Activated CD4-positive, alpha-beta T cell treated with anti-CD3 and anti-CD28 coated beads, Interleukin-2, amount 50 U/mL, for 4 hours (primary cell): ENCODE measurements at places on chromosomes 2 and 18.

DNA sequence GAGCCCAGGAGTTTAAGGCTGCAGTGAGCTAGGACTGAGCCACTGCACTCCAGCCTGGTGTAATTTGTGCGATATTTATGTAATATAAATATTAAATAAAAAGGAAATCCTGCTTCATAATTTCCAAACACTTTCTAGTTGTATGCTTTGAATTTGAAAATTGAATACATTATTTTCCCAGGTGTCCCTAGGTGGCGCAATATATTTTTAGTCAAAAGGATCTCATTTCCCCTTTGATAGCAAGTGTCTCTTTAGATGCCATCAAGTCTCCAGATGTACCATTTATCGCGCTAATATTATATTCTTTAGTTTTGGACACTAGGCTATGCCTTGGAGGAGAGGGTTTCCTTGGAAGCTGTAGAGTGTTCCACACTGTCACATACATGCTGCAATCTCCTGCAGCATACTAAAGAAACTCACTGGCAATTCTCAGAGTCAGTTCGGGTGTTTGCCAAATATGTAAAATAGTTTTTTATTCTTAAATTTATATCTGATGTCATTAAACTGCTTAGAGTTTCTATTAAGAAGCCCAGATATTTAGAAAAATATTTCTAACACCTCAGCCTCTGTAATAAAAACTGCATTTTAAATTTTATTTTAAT is 5.6 kb upstream of the WDR7 start:
- no peak for DNase-seq

DNA sequence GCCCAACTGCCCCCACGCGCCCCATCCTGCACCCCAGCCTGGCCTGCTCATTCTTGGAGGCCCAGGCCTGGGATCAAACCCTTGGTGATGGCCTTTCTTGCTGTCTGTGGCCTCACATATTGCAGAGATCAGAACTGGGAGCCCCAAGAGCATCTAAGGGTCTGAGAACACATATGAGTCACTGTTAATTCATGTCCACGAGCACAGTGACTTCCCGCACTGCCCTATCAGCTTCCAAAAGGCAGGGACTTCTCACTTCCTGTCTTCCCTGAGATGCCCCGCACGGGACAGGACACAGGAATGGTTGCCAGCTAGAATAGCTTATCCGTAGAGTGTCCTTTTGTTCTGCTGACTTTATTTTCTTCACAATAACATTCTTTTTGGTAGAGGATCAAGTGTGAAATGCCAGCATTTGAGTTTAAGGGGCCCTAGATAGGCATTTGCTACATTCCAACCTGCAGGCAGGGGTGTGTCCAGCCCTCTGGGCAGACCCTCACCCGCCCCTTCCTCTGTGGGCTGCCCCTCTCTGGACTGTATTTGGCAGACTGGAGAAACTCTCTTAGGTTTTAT is 21.1 kb upstream of the CELF4 start:
- DNase-seq = no peak

GRCh38 chr2:86636842-86637241 is 13.2 kb upstream of the RNF103 start:
- no peak for DNase-seq

DNA sequence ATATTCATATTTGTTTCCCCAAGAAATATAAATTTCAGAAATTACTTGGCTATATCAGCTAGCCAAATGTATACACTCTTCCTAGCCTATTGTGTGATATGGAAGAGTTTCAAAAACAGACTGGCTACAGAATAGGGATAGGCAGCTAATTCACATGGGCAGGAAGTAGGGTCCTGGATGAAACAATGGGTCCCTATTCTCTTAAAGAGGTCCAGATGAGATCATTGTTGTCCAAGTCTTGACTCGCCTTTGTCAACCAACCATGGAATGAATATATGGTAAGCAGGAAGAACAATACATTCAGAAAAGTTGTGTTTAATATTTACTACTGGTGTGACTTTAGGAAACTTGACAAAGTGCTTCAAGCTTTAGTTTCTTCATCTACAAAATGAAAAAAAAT is 319.9 kb downstream of the NBAS start:
- no peak for DNase-seq

DNA sequence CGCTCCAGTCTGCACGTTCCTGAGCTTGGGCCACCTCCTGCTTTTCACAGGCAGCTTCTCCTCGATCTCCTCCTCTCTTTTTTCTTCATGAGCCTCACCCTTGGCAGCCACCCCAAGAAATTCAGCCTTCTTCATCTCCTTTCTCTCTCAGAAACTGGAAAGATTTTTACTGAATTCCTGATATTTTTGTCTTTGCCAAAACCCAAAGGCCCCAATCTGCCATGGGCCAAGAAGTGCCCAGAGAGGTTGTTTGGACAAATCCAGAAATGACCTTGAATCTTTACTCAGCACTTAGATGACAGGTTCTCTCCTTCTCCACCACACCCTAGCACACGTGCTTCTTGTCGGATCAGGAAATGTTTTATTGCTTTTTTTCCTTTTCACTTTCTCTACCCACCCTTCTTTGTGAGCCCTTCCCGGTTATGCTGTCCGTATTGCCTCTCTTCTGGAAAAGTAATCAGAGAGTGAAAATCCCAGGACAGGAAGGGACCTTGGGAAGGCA is 134.5 kb upstream of the TNP1 start:
- no peak for DNase-seq

DNA sequence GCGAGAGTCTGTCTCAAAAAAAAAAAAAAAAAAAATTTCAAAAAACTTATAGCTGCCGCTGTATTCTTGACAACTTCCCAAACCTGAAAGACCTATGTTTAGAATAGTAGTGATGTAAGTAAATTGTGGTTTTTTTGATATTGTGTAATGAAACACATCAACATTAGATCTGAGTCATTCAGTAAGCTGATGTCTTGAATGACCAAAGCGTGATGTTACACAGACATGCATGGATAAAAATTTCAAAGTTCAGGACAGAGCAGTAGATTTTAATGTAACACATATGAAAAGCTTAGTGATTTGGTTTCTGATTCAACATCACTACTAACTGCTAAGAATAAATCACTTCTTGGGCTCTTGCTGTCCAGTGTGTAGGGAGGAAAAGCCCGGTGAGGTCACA is 69.3 kb upstream of the MEX3C start:
- DNase-seq = no peak

DNA sequence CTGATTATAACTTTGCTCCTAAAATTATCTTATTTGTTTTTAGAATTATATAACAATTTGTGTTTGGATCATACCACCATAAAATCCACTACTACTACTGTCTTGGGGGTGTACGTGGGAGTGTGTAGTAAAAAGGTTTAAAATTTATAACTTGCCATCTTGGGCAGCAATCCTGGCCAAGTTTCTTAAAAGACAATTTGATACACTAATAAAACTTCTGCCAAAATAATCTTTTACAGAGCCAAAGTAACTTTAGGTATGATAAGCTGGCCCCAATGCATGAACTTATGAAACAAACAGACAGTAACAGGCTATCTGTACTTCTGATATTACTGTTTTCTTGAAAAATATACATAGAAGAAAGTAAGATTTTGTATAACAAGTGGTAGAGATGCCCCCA is 11.3 kb upstream of the UBE2E3 start:
- no peak for DNase-seq

DNA sequence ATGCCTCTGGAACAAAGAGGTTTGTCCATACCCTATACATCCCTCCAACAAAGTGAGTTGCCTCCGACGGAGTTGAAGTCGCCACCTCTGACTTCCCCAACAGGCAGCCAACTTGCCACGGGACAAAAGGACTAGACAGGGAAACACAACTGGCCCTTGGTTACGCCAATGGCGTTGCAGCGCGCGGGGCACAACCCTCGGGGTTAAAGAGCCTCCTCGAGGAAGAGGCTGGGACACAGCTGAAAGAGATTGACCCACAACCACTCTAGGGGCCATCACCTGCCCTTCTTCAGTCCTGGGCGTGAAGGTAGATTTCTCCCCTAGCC is 545 bp downstream of the GTF3C2 start:
- no peak for DNase-seq

- DNase-seq = no peak
Observed at GRCh38 chr2:217733461-217733860, 269.3 kb downstream of the TNS1 start.

DNA sequence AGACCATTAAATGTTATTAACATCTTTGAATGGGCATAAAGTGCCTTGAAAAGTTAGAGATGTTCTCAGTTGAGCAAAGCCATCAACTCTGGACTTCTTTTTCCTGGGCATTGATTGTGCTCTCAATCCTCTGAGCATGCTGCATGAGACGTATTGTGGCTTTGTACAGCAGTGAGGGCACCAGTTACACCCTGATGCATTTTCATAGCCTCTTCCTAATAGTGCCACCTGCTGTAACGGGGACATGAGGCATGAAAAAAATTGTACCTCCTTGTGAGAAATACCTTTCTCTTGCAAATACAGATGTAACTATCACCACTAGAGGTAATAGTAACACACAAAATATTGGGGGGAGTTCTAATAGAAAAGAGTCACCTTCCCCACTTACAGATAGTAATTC is 697.5 kb downstream of the TMEM182 start:
- no peak for DNase-seq

GRCh38 chr18:22398464-22398863 is 19.3 kb downstream of the CTAGE1 start:
- DNase-seq = no peak

GRCh38 chr2:54208364-54209240 is 47.4 kb downstream of the TSPYL6 start:
- DNase-seq = no peak

DNA sequence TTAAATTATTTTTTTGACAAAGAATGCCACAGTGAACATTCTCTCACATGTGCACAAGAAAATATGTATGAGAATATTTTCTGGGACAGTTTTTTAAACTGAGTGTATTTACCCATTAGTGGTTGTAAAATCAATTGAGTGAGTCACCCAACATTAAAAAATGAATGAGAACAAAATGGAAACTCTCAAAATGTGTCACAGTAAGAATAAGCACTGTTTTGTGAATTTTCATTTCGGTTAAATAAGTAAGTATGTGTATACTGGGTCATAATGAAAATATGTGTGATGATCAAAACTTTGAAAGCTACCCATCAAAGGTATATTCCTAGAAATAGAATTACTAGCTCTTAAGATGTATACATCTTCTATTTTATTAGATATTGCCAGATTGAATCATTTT is 11.6 kb downstream of the BABAM2 start:
- no peak for DNase-seq

DNA sequence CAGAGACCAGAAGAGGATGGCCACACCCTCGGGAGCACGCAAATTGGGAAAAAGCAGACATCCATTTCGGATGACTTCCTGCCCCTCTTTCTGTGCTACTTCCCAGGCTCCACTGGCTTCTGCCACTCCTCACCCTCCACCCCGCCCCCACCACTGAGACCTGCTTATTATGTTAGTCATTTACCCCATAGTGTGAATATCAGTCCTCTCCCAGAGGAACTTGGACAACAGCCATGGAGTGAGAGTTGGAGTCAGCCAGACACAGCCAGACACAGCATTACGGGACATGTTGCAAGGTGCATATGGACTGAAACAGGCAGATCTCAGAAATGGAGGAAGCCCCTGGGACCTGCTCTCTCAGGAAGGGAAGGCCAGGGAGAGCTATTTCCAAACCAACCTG is 51.8 kb downstream of the CTIF start:
- no peak for DNase-seq

GRCh38 chr2:67260343-67261277 is 136.5 kb upstream of the ETAA1 start:
- no peak for DNase-seq

DNA sequence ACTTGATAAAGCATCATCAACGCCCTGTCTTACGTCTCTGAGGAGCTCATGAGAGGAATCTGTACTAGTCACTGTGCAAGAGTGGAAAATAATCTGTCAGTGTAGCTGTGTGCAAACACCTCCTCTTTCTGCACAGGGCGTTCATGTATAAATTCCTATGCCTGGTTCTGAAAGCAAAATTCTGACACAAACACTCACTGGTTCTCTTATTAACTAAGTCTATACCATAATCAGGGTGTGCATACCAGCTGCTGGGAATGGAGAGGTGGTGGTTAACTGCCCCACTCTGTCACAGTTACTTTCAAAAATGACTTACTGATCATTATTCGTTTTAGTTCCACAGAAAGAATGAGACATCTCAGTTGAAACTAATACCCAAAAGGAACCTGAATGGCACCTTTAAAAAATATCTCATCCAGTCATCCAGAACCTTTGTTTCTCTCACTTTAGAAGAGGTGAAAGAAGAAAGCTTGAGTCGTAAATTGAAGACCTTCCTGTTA is 35.7 kb downstream of the STK39 start:
- no peak for DNase-seq

DNA sequence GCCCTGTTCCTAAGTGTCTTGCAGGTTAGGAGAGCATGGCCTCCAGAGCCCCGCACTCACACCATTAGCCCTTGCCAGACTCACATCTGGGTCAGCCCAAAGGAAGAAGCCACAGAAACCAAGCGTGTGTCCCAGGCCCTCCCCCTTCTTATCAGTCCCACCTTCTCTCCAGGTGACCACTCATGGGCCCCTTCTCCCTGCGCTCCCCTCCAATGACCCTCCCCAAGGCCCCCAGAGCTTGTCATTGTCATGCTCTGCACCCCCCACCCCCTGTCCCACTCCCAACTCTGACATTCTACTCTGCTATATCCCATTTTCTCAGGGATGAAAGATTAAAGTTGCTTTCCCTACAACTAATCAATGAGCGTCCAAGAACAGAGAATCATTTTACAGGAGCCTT is 30.1 kb downstream of the CAPN14 start:
- DNase-seq = no peak

GRCh38 chr2:44168681-44169154 is at the start of gene PPM1B:
PPM1B (plus strand) TSS chr2:44168875; CDS start chr2:44201200, 32,325 bp downstream.
- peak; percentile 100 for DNase-seq

GRCh38 chr2:24914713-24915112 is 5.3 kb downstream of the ADCY3 start:
- no peak for DNase-seq

- DNase-seq = peak; percentile 2
Observed at GRCh38 chr18:23135550-23136325, 453 bp downstream of the CABLES1 start.

DNA sequence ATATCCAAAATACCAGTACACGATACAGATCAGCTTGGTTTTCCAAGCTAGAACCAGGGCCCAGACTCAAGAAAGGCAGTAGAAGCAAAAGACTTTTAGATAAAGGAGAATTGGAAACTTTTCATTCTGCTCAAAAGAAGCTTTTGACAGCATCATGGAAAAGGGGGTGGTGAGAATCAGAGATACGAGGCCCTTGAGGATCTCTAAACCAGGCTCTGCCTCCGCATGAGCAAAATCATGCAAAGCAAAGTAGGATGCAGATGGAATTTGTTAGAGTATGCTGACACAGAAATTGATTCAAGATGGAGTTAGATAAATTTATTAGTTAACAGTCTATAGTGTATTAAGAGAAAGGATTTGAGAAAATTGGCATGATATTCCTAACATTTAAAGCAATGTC is 39.8 kb downstream of the FAM98A start:
- no peak for DNase-seq

- DNase-seq = no peak
Observed at GRCh38 chr18:21456428-21457178, 143.9 kb downstream of the ESCO1 start.

GRCh38 chr2:192854031-192854430 is 659.3 kb upstream of the TMEFF2 start:
- no peak for DNase-seq

GRCh38 chr2:125424266-125424785 is 1231.6 kb upstream of the GYPC start:
- no peak for DNase-seq

GRCh38 chr18:33051407-33051806 is 278.6 kb upstream of the KLHL14 start:
- no peak for DNase-seq
